ENCODE measurements at places on chromosomes 5 and 9.

GRCh38 chr9:80158131-80158530 lies 586.4 kb downstream of the TLE4 start:
- no peak for DNase-seq

GRCh38 chr5:64599226-64599625 lies 91.1 kb upstream of the SHISAL2B start:
- no peak for DNase-seq

GRCh38 chr9:91833096-91833877 lies 116.7 kb downstream of the ROR2 start:
- DNase-seq: no peak

DNA sequence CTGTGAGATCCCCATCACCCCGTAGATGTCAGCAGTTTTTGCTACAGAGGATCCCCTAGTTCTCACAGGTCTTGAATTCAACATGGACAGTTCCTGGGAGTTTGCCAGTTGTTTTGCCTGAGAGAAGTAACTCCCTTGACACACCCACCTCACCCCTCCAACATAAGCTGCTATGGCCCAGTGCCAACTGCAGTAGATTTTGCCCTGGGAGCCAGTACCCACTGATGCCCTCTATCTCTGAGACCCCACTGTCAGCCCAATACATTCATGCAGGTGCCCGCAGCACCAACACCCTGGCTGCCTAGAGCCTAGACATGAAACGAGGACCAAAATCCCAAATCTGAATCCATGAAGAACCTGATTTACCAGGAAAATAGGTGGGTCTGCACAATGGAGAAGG lies 583.9 kb upstream of the CTNND2 start:
- no peak for DNase-seq

DNA sequence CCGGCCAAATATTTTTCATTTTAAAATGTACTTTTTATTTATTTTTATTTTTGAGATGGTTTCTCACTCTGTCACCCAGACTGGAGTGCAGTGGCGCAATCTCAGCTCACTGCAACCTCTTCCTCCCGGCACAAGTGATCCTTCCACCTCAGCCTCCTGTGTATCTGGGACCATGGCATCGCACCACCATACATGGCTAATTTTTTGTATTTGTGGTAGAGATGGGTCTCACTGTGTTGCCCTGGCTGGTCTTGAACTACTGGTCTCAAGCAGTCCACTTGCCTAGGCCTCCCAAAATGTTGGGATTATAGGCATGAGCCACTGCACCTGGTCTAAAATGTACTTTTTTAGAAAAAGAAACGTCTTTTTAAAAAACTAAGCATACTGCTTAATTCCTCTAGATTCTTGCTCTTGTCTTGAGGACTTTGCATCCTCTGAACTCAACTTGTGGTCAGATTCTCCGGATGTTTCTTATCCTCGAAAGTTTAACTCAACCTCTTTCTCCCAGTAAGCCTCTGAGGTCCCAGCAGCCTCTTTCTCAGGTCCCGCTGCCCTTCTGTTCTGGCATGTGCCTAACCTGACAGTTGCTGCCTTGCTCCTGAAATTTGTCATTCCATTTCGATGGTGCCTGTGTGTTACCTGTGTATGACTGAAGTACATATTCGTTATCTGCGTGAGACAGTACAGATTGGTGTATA lies 63.0 kb downstream of the TRIO start:
- DNase-seq: no peak

- no peak for DNase-seq
Measured at GRCh38 chr9:27653957-27654356, 80.7 kb upstream of the C9orf72 start.

All from mucosa of gallbladder (tissue), 1 donor.